ENCODE measurements at places on chromosomes 2 and 18.

DNA sequence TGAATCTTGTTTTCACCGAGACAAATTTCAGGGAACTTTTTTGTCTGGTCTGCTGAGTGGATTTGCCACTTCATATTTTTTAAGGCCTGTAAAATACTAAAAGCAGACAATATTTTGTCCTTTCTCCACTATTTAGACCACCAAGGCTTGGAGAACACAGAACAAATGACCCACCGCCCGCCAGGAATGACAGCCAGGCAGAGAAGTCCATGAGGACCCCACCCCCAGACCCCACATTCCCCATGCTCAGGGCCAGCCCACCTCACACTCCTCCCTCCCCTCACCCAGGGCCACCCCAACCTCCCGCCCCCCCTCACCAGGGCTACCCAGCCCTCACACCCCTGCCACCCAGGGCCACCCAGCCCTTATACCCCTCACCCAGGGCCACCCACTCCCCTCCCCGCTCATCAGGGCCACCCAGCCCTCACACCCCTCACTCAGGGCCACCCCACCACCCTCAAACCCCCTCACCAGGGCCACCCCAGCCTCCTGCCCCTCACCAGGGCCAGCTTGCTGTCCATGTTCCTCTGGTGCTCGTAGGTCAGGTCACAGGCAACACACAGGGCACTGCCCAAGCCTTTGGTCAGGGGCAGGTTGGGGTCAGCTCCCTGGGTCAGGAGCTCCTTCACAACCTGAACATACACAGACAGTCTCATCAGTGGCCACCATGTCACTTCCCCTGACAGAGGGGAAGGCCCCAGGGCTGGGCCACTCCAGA is 50.6 kb downstream of the ANKMY1 start:
- DNase-seq: no peak

DNA sequence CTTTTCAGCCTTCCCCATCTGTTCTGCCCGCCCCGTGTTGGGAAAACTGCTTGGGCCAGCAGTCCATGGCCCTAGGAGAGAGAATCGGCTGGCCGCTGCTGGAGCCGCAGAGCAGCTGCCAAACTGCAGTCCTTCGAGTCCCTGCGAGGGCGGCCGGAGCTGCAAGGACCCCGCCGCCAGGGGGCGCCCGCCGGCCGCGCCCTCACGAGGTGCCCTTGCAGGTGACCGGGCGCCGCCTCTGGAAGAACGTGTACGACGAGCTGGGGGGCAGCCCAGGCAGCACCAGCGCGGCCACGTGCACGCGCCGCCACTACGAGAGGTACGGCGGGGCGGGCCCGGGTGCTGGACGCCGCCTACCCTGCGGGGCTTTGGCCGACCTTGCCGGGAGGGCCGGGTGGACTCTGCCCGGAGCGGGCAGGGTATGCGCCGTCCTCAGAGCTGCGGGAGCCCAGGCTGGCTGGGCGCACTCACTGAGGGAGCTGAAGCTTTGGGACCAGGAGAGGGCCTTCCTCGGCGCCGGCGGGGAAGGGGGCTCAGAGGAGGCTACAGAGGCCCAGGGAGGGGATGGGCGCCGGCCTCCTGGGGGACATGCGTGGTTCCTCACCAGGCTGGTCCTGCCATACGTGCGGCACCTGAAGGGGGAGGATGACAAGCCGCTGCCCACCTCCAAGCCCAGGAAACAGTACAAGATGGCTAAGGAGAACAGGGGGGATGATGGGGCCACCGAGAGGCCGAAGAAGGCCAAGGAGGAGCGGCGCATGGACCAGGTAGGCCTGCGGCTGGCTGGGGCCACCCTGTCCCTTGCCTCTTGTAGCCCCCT is 13.6 kb downstream of the ARID5A start:
- no peak for DNase-seq

DNA sequence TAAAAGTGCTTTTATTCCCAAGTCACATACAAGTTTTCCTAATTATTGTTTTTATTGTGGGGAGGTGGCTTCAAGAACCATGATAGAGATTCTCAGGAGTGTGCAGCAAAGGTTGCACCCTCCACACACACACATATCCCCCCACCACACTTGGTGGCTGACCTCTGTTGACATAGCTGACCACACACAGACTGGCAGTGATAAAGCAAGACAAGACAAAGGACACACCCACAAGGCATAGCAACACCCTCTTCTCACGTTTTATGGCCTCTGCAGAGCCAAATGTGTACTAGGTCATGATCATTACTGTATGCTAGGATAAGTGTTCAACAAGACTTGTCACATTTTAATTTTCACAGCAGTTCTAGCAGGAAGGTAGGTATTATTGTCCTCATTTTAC is 143.0 kb upstream of the EPC2 start:
- no peak for DNase-seq

DNA sequence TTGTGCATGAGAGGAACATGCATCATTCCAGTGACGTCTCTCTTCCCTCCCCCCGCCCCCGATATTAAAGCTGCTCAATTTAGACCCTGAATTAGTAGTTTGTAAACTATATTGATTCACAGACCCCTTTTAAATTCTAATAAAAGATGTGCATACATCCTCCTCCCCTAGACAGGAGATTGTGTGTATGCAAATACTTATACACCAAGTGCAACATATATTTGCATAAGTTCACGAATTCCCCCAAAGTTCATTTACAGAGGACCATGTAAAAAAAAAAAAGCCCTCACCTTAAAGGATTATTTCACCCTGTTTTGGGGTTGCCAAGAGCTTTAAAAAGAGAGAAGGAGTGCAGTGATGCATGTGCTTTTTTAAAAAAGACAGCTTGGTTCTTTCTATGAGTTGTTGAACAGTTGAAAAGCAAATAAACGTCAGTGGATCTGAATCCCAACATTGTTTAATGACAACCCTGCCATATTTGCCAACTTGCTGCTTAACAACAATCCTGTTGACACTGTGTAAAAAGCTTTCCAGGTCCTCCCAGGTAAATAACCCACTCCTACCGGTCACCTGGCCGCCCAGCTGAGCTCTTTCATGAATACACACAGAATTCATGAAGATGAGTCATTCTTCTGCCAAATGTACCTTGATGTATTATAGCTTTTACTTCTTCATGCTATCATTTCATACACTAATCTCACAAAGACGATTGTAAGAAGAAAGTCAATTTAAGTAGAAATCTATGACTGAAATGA is 211.5 kb downstream of the IKZF2 start:
- DNase-seq: no peak

GRCh38 chr2:231176066-231176465 is 22.4 kb upstream of the ARMC9 start:
- DNase-seq: no peak

DNA sequence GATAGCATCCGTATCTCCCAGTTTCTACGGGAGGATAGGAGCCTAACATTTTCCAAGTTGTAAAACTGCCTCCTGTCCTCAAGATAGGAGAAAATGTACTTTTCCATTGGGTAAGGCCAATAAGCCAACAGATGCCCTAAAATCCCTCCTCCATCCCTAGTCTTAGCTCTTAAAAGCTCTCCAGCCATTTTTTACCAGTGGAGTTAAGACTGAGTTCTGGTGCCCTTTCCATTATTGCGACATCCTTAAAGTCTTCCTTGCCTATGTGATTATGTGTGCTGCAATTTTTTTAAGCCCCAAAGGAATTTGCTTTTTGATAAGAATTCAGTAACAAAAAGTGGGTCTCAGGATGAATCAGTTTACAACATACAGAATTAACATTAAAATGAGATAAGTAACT is 33.0 kb downstream of the LINC00305 start:
- DNase-seq: no peak

DNA sequence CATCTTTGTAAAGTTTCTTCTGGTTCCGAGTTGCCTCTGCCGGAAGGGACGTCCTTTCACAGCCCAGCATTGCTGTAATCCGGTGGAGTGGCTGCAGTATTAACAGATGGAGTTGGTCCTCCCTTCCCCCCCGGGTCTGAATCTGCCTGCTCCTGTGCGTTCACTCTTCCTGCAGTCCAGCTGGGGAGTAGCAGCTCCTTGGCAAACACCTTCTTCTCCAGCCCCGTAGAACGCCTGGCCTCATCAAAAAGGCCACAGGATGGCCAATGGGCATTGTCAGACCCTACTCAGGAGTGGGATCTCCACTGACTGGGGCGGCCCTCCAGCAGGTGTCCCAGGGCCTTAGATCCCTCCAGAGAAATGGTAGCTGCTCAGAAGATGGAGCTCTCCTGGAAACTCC is 234.0 kb downstream of the FAM210A start:
- DNase-seq: peak; percentile 23

DNA sequence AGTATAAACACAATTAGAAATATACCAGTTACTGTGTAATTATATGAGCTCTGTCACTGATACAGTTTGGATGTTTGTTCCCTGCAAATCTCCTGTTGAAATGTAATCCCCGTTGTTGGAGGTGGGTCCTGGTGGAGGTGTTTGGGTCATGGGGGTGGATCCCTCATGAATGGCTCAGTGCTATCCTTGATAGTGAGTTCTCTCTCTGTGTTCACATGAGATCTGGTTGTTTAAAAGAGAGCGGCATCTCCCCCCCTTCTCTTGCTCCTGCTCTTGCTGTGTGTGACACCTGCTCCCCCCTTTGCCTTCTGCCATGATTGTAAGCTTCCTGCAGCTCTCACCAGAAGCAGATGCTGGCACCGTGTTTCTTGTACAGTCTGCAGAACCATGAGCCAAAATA is 24.1 kb downstream of the MTX2 start:
- no peak for DNase-seq

- DNase-seq: no peak
Observed at GRCh38 chr2:200318940-200319435, 12.5 kb downstream of the SPATS2L start.

DNA sequence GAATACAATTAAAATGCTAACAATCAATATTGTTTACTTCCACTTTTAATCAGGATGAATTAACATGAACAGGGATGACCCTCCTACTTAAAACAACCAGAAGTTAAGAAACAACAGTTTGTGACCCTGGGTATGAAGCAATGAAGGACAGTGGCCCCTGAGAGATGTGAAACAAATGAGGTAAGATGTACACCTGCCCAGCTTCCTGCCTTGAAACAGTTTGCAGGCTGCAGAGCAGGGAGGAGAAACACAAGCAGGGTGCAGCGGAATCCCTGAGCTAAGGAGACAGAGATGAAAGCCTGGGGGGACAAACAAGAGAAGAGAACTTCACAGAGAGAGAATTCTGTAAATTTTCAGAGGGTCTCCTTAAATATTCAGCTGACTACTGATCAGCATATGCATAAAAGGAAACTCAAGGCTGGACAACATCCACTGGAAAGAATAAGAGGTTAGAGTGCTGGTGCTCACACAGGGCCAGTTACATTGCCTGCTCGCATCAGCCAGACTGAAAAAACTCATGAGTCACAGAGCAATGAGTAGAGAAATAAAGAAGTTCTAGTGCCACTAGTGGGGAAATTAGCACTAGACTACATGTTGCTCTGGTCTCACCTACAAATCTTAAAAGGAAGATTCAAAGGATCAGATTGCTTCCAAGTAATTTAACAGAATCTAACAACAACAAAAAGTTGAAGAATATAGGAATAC is 106.4 kb downstream of the PID1 start:
- DNase-seq: no peak

GRCh38 chr18:68660354-68661183 is 54.3 kb downstream of the TMX3 start:
- DNase-seq: no peak

GRCh38 chr2:19352946-19353720 is 5.3 kb downstream of the OSR1 start:
- DNase-seq: no peak

GRCh38 chr2:64142741-64143168 is 1.5 kb downstream of the PELI1 start:
- no peak for DNase-seq

- no peak for DNase-seq
Observed at GRCh38 chr18:41370740-41371139, 584.3 kb upstream of the PIK3C3 start.

DNA sequence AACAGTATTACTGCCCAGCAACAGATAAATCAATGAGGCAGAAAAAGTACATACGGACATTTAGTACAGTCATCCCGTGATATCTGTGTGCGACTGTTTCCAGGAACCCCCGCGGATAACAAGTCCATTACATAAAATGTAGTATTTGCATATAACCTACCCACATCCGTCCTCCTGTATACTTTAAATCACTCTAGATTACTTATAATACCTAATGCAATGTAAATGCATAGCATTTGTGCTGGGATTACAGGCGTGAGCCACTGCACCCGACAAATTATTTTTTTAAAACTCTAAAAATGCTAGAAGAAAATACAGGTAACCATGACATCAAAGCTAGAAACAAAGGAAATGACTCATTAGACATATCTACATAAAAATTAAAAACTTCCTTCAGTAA is 91.6 kb downstream of the FAM161A start:
- DNase-seq: no peak

- DNase-seq: peak; percentile 93
Observed at GRCh38 chr18:63617049-63617914, 26.8 kb downstream of the SERPINB4 start.

GRCh38 chr2:8926356-8926755 is 77.1 kb downstream of the MBOAT2 start:
- no peak for DNase-seq

GRCh38 chr2:237091779-237092436 is 6.2 kb downstream of the COPS8 start:
- no peak for DNase-seq

DNA sequence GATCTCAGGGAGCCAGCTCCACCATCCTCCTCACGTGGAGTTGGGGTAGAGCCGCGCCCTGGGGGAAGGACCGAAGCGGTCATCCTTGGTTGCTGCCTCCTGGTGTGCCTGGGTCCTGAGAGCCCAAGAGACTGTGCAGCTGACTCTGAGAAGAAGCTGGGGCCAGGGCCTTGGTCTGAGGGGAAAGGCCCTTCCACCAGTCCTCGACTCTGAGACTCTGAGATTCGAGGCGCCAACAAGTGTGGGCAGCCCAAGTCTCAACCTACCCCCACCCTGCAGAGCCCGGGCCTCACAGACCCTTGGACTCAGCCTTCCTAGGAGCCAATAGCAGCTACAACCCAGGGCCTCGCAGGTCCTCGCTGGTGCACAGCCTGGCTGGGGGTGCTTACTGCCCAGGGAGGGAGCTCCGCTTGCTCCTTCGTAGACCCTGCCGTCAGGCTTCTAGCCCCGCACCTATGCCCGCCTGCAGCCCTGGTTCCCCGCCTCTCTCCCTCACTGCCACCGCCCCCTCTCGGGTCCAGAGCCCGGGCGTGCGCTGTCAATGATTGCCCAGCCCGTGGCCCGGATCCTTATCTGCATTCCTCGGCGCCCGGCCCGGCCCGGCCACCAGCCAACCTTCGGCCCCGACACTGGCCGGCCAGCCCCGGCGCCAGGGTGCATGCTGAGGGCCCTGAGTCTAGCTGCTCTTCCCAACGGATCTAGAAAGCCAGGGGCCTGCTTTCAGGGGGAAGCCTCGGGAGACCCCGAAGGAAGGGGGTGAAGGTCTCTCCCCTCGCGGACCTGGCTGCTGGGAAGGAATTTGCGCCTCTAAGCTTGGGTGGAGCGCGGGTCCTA is 2.0 kb downstream of the IHH start:
- no peak for DNase-seq

- no peak for DNase-seq
Observed at GRCh38 chr2:45902781-45903375, 251.4 kb downstream of the PRKCE start.

- DNase-seq: no peak
Observed at GRCh38 chr18:59865241-59865986, 34.4 kb upstream of the PMAIP1 start.
